Fibroblast of skin of abdomen (primary cell): ENCODE measurements at places on chromosomes 12 and 14.

GRCh38 chr14:24411443-24412389 lies 12.9 kb downstream of the NYNRIN start:
- peak; percentile 53 for DNase-seq

DNA sequence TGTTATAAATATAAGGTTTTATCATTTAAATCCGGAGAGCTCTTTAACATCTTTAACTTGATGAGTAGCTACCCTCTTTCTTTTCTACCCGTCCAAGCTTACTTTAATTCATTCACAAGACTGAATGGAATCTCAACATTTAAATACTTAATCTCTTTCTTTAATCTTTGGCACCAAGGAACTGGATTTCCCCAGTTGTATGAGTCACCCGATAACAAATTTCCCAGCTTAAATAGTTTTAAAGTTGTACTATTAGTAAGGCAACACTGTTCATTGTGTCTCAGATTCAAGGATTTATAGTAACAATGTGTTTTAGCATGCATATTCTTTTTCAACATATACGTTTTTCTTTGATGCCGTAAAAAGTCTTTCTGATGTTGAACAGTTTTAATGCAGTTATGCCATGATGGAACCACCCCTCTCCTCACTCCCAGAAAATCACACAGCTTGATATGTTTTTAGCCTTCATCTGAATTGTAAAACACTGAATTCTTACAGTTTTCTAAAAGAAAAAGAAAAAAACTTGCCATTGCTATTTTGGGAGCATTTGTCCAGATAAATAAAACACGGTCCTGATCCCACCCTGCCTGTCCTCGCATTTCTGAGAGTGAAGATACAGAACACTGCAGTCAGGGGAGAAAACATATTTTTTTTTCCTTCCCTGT lies 16.0 kb upstream of the LRP6 start:
- peak; percentile 77 for DNase-seq

GRCh38 chr12:95881331-95881955 lies 22.7 kb downstream of the SNRPF start:
- DNase-seq, result peak; percentile 67

- DNase-seq, result no peak
Measured at GRCh38 chr12:128864516-128865186, 11.4 kb downstream of the GLT1D1 start.

DNA sequence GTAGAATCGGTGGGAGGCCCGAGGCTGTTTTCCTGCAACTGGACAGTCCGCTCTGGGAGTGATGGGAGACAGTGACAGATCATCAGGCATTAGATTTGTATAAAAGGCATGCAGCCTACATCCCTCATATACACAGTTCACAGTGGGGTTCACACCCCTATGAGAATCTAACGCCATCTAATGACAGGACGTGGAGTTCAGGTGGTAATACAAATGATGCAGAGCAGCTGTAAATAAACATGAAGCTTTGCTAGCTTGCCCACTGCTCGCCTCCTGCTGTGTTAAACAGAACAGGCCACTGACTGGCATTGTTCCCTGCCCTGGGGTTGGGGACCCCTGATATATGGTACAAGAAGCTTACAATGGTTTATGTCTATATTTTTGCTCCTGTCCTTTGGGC lies 179.0 kb downstream of the LRFN5 start:
- no peak for DNase-seq

DNA sequence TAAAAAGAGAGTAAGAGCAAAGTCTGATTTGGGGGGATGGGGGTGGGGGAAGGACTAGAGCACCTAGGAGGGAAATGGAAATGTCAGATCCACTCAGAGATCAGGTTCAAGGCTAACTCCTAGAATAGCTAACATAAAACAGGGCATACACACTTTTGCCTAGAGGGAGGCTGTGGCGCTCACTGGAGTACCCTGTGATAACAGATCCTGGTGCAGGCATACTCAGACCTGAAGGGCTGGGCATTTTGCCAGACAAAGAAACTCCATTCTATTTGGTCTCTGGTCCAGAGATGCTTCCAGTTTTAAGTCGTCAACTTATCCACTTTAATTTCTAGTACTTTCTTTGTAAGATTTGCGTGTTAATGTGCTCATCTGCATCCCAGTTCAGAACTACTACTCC lies 5.8 kb downstream of the CTDSP2 start:
- DNase-seq, result peak; percentile 35

GRCh38 chr12:83473408-83474095 lies 786.8 kb downstream of the TMTC2 start:
- DNase-seq, result peak; percentile 67

DNA sequence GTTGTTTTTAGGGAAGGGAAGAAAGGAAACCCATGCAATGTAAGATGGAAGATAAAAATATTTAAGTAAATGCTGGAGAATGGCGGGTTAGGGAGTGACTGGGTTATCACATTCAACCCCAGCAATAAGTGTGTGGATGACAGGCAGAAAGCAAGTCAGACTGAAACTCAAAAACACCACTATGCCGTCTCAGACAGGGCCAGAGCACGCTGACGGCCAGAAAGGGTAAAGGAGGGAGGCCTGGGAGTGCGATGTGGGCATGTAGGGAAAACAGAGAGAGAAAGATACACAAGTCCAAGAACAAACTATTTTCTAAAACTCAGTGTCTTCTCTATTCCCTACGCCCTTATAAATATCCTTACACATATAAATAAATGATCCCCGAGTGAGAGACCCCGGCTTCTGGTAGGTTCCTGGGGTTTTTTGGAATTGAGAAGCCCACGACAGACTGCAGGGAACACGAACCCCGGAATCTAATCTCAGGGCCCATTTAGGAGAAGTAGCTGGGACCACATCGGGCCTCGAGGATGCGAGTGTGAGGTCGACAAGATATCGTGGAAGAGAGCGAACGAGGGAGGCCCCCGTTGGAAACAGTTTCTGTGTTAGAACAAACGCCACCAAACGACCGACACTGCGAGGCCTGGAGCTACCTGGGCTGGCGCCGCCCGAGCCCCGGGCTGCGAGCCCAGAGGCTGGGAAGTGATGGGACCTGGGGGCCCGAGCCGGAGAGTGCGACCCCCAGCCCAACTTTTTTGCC lies 735 bp upstream of the OTX2 start:
- DNase-seq, result no peak

GRCh38 chr14:101849125-101849524 lies 87.6 kb downstream of the PPP2R5C start:
- DNase-seq, result no peak

DNA sequence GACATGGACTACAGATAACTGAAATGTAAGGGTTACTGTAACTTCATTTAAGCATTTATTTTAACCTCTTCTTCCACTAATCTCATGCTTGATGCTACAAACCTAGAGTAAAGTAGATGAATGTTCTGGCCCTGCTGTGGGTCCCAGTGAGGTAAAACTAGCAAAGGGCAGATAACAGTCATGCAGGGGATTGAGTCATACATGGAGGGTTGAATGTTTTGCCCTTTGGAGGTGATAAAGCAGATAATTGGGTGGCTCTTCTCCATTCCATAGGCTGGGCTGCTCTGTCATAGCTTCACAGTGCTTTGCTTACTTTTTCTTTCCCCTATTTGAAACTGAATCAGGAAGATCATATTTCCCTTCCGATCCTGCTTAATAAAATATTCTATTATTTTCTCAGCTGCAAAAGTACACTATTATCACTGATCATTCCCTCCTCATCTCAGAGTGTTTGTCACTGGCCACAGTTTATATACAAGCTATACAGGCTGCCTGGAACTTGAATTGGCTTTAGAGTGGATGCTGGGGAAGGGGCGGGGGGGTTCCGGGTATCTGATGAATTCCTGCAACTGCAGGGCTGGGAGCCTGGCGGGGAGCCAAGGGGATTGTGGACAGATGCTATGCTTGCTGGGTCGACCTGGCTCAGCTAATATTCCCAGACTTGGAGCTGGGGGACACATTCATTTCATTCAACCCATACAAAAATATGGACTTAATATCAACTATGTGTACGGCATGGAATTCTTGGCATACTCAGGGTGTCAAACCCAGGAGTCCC lies 235.1 kb downstream of the NRXN3 start:
- DNase-seq, result no peak

DNA sequence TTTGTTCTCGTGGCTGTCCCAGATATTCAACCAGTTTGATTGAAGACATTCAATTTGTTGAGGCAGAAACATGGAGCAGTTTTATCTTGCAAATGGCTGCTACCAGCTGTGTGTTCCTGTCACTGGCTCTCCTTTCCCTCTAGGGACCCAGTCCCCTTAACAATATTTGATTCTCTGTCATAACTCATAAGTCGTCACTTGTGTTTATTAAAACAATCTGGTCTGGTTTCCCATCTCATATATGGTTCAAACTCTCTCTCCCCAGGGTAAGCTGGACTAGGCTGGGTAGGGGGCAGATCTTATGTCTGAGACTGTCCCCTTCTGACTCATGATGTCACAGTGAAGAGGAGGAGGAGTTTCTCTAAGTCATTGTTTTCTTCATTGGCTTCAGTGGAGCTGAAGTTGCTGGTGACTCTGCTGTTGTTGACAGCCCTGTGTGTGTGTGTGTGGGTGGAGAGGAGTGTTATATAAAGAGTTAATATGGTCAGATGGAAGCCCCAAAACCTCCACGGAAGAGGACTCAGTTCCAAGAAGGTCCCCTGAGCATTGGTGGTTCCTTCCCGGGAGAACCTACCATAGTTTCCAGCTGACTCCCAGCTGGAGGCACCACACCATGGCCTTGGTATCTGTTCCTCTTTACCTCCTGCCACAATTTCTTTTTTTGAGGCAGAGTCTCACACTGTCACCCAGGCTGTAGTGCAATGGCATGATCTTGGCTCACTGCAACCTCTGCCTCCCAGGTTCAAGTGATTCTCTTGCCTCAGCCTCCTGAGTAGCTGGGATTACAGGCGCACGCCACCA lies 16.1 kb upstream of the GNG2 start:
- DNase-seq, result no peak

DNA sequence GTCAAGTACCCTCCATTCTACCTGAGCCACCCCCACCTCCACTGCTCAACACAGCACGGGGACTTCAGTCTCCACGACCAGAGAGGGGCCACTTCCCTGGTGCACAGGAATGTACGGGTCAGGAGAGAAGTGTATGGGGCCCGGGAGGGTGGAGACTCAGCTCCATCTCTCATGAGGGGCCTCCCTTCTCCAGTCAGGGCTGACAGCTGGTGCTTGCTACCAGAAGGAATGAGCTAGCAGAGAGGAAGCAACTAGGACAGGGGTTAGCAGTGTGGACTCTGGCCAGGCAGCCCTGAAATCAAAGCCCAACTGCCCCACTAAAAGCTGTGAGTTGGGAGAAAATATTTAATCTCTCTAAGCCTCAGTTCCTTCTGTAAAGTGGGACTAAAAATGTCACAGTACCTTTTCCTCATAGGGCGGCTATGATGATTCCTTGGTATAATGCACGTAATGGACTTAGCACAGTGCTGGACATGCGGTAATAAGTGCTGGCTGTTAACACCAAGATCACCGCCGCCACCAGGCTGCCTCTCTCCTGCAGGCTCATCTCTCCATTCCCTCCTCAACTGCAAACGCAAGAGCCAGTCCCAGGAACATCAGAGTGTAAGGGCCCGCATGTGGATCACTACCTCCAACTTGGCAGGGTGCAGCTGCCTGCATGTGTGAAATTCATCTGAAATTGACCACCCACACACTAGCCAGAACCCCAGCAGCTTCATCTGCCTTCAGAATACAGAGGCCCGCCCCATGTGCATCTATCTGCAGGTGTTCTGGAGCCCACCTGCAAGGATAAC lies 14.6 kb downstream of the ACTN1 start:
- DNase-seq, result no peak

- no peak for DNase-seq
Measured at GRCh38 chr12:82121545-82121944, 236.6 kb downstream of the CCDC59 start.

DNA sequence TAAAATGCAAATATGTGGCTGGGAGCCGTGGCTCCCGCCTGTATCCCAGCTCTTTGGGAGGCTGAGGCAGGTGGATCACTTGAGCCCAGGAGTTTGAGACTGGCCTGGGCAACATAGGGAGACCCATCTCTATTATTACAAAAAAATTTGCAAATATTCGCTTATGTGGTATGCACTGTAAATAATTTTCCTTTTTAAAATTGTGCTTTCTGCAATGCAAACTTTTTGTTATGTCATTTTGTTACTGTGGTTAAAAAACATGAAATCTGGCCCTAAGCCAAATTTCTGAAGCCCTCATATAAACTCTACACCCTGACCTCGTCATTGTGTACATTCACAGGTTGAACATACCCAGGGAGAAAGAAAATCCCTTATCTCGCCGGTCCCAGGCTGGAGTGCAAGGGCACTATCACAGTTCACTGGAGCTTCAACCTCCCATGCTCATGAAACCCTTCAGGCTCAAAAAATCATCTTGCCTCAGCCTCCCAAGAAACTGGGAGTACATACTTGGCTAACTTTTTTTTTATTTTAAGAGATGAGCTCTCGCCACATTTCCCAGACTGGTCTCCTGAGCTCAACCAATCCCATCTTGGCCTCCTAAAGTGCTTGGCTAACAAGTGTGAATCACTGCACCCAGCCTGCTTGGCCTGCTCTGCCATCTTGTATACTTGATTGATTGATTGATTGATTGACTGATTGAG lies 24.7 kb downstream of the TRAPPC6B start:
- no peak for DNase-seq

DNA sequence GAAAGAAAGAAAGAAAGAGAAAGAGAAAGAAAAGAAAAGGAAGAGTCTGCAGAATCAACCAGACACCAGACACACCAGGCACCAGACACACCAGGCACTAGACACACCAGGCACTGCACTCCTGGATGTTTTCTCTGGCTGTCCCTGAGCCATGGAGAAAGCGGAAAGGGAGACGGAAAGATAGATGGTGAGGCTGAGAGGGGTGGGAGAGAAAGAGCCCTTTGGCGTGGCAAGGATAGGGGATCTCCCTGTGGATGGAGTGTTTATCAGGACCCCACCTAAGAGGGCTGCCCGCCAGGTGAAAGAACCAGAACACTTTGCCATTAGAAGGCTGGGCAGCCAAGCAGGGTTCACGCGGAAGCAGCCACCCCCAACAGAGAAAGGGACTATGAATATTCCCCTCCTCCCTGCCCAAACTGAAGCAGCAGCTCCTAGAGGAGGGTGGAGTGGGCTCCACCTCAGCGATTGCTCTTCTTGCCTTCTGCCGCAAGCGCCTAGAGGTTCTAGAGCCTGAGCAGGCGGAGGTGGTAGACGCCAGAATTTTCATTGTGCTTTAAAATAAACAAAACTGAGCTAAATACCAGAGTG lies 13.4 kb downstream of the ST8SIA1 start:
- no peak for DNase-seq

DNA sequence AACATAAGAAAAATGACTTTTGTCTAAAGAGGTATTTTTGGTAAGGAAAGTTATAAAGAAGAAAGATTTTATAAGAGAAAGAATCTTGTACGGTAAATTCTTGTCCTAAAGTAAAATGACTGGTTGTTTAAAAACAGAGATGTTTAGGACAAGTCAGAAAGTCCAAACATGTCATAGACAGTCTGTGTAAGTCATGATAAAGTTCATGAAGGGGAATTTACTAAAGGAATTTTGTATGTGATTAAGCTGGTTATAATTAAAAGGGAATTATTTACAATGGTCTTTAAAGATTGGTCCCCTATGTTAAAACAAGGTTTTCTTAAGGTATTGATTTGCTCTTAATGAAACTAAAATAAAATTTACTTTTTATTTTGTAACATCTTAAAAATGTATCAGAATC lies 269.4 kb upstream of the CCDC196 start:
- DNase-seq, result no peak

- DNase-seq, result peak; percentile 9
Measured at GRCh38 chr14:60188115-60188514, 22.9 kb upstream of the DHRS7 start.

- peak; percentile 3 for DNase-seq
Measured at GRCh38 chr14:51188566-51189185, 51.4 kb upstream of the TMX1 start.

GRCh38 chr12:43883748-43884147 lies 47.9 kb downstream of the TMEM117 start:
- no peak for DNase-seq
